ENCODE measurements at places on chromosomes 5 and 9.
A peak's percentile ranks its signal among the peaks of the same experiment; 100 is the strongest.

- no peak for DNase-seq
Observed at GRCh38 chr9:120343416-120343815, 236.6 kb downstream of the CDK5RAP2 start.

DNA sequence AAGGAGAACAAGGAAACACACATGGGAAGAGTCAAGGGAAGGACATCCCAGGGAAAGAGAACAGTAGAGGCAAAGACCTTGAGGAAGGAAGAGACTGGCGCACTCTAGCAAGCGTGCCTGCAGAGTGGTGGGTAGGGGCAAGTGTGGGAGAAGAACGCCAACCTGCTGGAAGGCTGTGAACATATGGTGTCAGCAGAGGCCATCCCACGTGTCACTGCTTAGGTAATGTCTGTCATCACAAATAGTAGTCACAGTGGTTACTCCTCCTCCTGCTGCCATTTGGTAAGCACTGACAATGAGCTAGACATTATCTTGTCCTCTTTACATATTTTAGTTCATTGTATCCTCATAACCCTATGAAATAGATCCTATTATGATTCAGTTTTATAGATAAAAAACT lies 206.4 kb upstream of the TRIM32 start:
- DNase-seq: no peak

GRCh38 chr5:136639616-136640015 lies 274.3 kb upstream of the TRPC7 start:
- no peak for DNase-seq

DNA sequence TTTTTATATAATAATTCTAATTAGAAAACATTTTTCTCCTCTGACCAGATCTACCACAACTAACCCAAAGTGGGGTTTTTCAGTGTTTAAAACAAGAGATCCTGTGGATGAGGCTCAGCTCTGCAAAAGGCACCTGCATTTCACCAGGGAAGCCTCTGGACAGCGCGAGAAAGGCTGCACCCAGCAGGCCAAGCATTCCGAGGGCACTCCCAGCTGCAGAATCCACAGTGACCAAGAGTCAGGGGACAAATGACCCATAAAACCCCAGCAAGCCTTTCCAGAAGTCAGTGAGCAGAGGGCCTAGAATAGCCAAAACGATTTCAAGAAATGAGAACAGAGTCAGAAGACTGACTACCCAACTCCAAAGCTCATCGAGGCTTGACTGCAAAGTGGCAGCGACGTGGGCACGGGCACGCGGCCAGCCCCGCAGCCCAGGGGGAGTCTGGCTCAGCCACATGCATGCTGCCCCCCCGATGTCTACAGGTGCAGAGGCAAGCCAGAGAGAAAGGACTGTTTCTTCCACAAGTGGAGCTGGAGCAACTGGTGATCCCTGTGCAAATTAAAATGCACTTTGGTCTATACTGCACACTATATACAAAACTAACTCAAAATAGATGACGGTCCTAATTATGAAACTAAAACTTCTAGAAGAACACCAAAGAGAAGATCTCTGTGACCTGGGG lies 26.2 kb downstream of the TPPP start:
- no peak for DNase-seq

GRCh38 chr5:991472-992267 lies 16.9 kb upstream of the NKD2 start:
- DNase-seq: no peak

DNA sequence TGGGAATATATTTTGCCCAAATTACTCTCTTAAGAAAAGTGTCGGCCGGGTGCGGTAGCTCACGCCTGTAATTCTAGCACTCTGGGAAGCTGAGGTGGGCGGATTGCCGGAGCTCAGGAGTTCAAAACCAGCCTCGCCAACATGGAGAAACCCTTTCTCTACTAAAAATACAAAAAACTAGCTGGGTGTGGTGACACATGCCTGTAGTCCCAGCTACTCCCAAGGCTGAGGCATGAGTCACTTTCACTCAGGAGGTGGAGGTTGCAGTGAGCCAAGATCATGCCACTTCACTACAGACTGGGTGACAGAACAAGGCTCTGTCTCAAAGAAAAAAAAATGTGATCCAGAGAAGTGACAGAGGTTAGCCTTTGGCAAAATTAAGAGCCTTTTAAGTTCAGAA lies 26.4 kb upstream of the TMEM171 start:
- peak; percentile 60 for DNase-seq
